ENCODE measurements at places on chromosomes 7 and 10.

DNA sequence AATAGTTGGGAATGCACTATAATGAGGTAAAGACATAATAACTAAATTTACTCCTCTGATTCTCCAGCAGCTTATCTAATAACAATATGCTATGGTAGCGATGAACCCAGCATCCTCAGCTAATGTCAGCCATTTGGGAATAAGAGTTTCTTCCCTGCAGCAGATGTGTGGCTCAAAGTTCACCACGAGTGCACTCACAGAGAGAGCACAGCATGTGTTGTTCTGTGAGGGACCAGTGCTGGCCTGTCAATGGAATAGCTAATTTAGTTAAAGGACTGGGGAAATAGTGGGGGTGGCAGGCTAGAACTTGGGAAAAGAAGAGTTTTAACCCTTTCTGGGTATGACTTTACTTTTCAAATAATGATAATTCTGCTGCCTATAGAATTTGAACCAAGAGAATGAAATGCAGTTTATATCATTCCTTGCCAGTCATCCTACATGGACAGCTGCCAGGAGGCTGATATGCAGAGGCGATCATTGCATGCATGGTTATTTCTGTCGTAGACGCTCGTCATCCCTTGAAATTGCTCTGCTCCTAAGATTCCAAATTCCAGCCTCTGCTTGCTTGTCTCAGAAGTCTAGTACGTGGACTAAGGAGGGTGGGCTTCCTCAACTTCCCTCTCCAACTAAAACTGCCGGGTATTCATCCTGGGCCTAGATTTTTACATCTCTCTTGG, 355.6 kb downstream of the RNLS start:
- no peak for DNase-seq

DNA sequence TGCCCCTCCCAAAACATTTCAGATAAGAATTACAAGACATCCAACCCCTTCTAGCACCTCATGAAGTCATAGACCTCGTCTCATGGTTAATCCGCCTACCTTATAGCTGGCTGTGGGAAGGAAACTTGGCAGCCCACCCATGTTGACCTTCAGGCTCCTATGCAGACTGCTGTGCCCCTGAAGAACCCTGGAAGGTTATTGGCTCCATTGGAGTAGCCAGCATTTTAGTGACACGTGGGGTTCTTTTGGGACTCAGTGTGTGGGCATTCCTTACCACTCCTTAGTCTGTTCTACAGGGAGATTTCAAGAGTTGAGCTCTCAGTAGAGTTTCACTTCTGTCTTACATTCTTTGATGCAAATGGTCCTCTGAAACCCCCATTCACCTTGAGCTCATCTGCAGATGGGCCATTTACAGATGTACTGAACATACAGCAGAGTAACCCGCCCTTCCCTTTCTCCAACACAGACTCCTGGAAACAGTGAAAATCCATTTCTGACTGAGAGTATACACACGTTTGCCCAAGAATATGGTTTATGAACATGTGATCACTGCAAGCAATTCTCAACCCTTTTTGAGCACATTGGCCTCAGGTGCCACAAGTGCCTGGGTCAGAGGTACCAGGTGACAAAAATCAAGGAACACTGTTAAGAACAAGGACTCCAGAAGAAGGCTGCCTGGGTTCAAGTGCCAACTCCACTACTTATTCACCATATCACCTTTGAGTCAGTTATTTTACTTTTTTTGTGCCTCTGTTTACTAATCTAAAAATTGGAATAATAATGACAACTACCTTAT, 54.0 kb upstream of the HECW1 start:
- no peak for DNase-seq

GRCh38 chr7:35691827-35692307, 3.1 kb downstream of the HERPUD2 start:
- DNase-seq: no peak

GRCh38 chr7:143015084-143015483, 11.8 kb downstream of the OR9A2 start:
- no peak for DNase-seq

GRCh38 chr10:17789396-17789795, 19.8 kb upstream of the MRC1 start:
- DNase-seq: no peak

GRCh38 chr10:112950714-112951358, 789 bp downstream of the TCF7L2 start:
- DNase-seq: no peak

DNA sequence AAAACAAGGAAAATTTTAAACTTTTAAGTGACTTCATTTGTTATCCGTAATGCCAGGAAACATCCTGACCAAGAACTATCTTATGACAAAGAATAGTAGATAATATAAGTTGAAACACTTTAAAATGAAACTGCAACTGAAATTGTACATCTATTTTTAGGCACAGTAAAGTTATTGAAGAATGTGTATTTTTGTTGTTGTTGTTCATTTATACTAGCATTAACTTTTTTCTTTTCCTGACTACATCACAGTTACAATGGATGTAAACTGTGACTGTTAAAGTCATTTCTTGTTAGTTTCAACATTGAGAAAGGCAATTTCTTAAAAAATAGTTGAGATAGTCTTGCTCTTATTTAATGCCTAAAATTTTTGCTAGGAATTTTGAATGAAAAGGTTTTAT, 2.6 kb downstream of the CPED1 start:
- no peak for DNase-seq

DNA sequence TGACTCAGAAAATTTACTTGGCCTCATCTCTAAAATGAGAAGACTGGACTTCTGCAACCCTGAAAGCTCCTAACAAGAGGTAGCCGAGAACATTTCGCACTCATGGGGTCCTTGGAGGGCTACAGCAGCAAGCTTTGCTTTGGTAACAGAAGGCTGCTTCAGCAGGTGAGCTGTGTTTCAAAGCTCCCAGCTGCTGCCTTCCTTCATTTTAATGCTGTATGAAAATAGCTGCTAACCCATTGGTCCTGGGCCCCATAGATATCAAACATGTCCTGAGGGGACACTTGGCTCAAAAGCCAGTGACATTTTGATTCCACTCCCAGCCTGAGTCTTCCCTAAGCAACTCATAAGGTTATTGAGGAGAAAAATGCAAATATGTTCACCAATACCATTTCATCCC, 14.3 kb upstream of the MALSU1 start:
- DNase-seq: no peak

DNA sequence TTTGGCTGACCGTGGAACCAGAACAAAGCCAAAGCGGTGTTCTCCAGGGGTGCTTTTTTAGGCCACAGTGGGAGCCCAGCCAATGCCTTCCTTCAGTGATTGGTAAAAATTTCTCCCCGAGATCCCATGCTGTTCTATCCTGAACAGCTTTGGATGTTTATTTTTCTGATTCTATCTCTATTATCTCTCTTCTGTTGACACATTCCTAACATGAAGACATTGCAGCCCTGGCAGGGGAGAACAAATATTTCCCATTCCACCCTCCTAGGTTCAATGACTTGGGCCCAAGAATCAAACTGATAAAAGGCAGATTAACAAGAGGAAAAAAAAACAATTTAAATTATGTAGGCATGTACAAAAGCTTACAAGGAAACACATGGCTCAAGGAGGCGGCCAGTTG, 162.7 kb downstream of the PFKFB3 start:
- DNase-seq: no peak

- no peak for DNase-seq
Measured at GRCh38 chr7:95636140-95636940, 40.0 kb upstream of the PDK4 start.

GRCh38 chr10:49273082-49273465, 25.9 kb upstream of the C10orf71 start:
- no peak for DNase-seq

DNA sequence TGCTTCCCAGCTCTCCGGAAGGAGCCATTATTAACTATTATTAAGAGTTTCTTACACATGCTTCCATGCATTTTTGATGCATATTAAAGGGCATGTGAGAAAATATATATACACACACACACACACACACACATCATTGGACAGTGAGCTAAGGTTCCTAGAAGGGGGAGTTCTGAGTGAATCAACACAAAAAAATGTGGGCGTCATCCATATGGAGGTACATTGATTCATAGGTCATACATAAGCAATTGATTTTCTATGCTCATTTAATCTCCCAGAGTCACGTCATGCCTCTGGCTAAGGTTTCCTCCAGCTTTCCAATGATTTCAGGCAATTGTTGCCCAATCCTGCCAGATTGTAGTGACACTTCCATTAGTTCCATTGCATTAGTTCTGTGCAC, 269.4 kb downstream of the DNAJB9 start:
- DNase-seq: no peak

DNA sequence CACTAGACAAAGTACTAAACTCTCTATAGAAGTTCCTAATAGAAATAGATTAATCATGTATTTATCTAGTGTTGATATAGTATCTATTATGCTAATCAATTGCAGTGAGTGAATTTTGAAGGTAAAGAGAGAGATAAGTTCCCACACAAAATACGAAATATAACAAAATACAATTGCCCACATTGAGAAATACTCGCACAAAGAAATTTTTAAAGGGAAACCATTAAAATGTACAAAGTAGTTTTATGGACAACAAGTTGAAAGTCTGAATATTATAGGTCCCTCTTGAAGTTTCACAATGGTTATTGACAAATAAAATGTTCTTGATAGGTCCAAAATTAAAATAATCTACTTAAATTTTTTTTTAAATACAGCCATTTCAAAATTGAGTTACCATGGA, 1031.1 kb downstream of the SORCS1 start:
- DNase-seq: no peak

All from stimulated activated CD4-positive, alpha-beta T cell treated with anti-CD3 and anti-CD28 coated beads, Interleukin-12 subunit alpha, Interleukin-12 subunit beta, amount 100 ng/mL, for 24 hours (primary cell).